Right ventricle myocardium superior (tissue), 1 donor: ENCODE measurements at places on chromosomes 16 and 17.

DNA sequence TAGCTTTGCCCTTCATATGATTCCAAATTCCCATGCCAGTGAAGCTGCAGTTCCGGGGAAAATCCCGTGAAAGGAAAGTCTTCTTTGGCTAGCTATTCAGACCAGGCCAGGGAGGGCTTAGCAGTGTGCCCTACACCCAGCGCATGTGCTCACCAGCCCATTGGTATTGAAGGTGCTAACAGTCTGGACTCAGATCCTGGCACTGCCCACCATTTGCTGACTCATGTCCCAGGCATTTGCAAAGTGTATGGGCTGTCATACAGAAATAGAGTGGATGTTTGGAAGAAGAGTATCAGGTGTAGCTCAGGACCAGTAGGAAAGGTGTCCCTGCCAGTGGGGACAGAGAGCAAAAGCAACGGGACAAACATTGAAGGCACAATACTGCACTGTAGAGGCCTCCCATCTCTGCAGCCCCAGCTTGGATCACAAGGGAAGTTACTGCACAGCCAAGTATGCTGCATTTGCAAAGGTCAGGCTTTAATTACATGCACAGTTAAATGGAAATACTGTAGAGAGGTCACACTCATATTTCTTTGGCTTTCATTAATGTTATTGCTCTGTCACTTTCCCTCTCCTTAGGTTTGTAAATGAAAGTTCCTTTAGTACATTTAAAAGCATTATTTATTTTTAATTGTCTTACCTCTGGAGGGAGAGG lies 220.0 kb downstream of the IRX3 start:
- DNase-seq = no peak

DNA sequence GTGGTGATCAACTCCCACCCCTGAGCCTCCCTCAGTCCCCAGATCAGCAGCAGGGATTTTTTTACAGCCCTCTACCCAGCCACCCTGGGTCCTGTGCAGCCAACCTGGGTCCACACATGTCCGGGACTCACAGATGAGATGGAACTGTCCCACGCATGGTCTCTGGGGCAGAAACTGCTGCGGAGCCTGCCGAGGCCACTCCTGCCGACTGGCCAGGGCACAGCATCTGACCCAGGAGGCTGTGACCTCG lies 48.0 kb upstream of the ZCCHC14 start:
- DNase-seq = no peak

- peak; percentile 51 for DNase-seq
Measured at GRCh38 chr17:37770631-37771518, 26.0 kb upstream of the HNF1B start.

DNA sequence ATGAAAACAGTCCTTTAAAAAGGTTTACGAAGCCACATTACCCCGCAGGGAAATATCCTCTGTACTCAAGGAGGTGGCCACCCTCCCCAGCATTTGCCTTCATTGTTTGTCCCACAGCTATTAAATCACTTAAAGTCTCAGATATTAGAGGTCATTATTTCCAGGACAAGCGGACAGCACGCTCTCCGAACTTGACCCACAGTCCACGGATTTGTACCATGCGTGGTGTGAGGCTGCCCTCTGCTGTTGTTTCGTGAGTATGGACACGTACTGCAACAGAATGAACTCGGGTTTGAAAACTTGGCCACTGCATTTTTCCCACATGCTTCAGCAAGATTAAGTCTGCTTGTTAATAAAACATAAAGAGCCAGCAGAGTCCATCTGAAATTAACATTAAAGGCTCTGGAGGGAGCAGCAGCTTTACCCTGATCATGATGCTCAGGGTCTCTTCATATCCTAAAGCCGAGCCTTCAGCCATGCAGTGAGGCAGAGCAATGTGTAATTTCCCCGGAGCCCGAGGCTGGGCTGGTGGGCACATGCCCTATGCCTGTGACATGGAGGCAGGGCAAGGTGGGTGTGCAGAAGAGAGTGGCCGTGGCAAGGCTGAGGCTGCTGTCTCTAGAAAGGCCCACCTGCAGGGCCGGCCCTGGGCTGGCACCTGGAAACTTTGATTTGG lies 19.7 kb downstream of the MEAK7 start:
- peak; percentile 76 for DNase-seq

- DNase-seq = no peak
Measured at GRCh38 chr16:87778476-87778829, 12.7 kb upstream of the KLHDC4 start.

- no peak for DNase-seq
Measured at GRCh38 chr17:62826956-62827355, 18.8 kb upstream of the MARCHF10 start.

DNA sequence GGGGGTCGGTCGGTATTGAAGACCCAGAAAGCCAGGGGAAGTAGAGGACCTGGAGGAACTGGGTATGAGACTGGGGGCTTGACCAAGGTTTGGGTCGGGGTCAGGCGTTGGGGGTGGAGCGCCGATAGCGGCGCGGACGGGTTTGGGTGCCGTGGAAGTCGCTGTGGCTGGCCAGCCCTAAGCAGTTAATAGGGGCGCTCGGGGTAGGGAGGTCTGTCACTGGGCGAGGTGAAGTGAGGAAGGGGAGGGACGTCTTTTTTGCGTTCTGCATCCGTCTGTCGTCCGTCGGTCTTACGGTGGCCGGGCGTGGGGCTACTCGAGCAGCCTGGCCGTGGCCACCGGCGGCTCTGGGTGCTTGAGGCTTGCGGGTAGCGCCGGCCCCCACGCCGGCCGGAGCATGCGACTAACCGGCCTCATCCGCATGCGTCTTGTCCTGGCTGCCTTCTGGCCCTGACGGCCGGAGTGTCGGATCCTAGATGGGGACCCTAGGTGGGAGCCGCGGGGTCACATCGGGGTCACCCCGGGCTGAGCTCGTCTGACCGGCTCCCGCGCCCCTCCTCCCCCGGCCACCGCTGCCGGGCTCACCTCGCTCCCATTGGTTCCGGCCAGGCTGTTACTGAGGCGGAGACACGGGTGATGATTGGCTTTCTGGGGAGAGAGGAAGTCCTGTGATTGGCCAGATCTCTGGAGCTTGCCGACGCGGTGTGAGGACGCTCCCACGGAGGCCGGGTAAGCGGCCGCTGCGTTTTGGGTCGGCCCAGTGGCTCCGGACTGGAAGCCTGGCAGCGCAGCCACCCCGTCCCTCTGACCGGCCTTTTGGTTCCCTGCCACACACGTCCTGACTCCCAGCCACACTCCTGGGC lies 10.3 kb upstream of the TMEM88 start:
- peak; percentile 93 for DNase-seq

DNA sequence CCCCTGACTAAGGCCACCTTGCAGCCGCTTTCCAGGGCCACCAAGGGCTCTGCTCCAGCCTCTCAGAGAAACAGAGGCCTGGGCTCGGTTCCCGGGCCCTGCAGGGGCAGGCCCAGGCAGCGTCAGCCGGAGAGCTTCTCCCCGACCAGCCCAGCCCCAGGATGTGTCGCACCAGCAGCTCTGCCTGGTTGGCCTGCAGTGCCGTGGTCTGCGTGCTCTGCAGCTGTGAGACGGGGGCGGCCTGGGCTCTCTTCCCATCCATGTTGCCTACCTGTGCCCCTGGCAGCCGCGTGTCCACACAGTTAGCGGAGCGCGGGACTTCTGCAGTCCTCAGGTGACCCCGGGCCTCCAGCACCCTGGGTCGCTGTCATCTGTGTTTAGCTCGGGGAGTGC lies 4.8 kb downstream of the IGFALS start:
- DNase-seq = no peak

GRCh38 chr16:80369138-80369958 lies 171.4 kb upstream of the DYNLRB2 start:
- DNase-seq = peak; percentile 35

DNA sequence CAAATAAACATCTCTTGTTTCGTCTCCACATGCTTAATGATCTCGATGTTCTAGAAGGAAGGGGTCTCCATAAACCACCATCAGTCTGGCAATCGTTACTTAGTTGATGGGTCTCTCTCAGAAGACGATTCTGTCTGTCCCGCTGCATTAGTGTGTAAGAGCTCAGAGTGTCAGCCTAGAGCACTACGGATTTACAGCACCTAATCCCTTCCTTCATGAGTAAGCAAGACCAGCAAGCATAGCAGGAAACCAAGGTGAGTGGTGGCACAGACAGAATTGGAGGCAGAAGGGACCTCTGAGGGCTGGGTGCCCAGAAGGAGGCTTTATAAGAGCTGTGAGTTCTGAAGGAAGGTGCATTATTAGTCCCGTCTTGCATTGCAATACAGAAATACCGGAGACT lies 440.1 kb downstream of the RBFOX1 start:
- DNase-seq = no peak

GRCh38 chr17:12900474-12900873 lies 111.2 kb downstream of the ARHGAP44 start:
- DNase-seq = no peak

DNA sequence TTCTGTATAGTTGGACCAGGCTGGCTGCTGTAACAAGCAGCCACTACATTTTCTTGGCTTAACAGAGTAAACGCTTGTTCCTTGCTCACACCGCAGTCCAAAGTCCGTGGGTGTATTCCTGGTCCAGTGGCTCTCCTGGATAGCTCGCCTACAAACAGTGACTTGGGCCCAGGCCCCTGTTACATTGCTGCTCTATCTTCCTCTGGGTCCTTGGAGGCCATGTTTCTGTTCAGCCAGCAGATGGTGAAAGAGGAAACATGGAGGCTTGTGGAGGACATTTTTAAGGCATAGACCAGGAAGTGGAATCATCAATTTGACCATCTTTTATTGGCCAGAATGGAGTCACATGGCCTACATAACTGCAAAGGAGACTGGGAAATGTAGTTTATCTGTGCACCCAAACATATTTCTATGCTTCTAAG lies 55.1 kb downstream of the ATP2C2 start:
- no peak for DNase-seq

- DNase-seq = no peak
Measured at GRCh38 chr17:76079956-76080767, 1.2 kb downstream of the ZACN start.

- DNase-seq = no peak
Measured at GRCh38 chr17:69625474-69625873, 211.0 kb downstream of the MAP2K6 start.

DNA sequence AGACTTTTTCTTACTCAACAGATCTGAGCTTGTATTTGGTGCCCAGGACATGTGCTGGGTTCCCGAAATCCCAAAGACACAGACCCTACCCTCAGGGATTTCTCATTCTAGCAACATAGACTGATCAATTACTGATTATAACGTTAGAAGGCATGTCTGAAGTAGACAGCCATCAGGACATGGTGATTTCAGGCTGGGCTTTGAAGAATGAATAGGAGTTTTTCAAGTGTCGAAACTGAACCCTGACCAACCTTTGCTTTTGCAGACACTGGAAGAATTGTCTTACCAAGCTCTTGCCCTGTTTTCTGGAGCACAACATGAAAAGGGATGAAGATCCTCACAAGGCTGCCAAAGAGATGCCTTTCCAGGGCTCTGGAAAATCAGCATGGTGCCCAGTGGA lies 40.0 kb upstream of the IL21R start:
- no peak for DNase-seq

GRCh38 chr17:38579934-38580333 lies 25.8 kb downstream of the SRCIN1 start:
- DNase-seq = no peak

GRCh38 chr16:12455287-12455798 lies 348.3 kb downstream of the CPPED1 start:
- DNase-seq = peak; percentile 79

GRCh38 chr16:56477096-56477878 lies 25.9 kb downstream of the OGFOD1 start:
- no peak for DNase-seq

DNA sequence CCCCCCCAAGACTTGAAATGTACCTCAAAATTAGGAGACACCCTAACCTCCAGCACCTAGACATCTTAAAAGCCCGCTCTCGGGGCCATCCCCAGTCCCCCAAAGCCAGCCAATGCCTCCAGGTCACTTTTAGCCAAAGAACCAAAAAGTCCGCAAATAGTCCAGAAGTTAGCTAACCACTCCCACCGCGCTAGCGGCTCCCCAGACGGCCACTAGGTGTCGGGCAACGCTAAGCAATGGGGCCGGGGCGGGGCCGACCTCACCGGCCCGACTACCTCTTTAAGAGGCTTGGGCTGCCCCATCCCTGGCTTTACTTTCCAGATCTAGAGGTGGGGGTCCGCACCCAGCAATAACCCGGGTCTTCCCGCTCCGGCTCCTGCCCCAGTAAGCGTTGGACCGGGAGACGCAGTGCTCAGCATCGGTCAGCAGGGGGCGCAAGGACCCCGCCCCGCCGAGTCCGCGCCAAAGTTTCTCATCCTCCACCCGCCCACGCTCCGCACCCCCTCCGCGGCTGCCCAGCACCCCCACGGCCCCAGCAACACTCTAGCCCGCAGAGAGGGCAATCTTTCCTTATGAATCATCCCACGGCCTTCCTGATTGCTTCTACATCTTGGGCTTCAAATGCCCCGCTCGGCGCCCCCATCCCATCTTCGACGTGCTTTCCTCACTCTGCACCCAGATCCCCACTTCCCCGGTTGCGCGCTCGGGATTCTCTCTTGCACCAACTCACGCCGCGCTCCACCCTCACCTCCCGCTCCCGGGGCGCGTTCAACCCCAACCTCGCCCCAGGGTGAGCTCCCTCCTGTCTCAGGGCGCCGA lies 765 bp downstream of the COL1A1 start:
- peak; percentile 94 for DNase-seq

GRCh38 chr17:80527016-80527645 lies 17.5 kb upstream of the RPTOR start:
- DNase-seq = no peak

DNA sequence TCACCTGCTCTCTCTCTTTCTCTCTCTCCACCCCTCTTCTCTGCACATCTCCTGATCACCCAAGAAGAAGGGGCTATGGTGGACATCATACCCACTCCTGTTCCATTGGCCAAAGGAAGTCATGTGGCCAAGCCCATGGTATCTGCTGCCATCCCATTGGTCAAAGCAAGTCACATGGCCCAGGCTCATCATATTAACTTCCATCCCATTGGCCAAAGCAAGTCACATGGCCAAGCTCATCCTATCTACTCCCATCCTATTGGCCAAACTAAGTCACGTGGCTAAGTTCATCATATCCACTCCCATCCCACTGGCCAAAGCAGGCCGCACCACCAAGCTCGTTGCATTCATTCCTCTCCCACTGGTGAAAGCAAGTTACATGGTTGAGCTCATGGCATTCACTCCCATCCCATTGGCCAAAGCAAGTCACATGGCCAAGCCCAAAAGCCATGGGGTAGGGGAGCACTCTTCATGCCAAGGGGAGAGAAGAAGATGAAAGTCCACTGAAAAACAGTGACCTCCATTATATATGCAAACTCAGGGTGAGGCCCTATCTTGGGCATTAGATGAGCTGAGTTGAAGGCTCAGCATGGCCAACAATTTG lies 29.2 kb downstream of the SNX20 start:
- DNase-seq = no peak

- DNase-seq = no peak
Measured at GRCh38 chr17:73798111-73798748, 154.0 kb upstream of the SDK2 start.

DNA sequence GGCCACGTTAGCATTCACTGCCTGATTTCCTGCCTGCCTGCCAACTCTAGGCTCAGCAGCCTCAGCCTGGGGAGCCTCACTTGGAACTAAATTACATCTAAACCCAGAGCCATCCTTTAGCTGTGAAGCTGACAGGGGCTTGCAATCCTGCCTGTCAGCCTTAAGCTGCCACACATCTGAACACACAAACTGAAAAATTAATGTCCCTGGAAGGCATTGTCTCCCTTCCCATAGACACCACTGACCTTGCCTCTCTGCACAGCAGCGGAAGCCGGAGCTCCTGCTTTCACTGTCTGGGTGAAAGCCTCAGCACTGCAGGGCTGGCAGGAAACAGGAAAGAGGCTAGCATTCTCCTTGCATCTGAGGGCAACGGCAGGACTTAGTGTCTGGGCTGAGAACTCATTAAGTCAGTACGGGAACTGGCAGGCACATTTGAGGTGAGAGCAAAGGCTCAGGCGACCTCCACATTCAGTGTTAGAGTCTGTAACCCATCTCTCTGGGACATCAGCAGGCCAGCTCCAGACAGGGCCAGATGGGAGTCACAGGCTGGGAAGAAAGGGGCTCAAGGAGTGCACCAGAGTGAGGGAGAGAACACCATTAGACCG lies 452.4 kb upstream of the C16orf82 start:
- DNase-seq = no peak
